ENCODE measurements at places on chromosomes 2 and 18. TPM values are rescaled to one million over a fixed set of nuclear protein-coding genes. Genes with fewer than 3 reads are reported as not detected.

DNA sequence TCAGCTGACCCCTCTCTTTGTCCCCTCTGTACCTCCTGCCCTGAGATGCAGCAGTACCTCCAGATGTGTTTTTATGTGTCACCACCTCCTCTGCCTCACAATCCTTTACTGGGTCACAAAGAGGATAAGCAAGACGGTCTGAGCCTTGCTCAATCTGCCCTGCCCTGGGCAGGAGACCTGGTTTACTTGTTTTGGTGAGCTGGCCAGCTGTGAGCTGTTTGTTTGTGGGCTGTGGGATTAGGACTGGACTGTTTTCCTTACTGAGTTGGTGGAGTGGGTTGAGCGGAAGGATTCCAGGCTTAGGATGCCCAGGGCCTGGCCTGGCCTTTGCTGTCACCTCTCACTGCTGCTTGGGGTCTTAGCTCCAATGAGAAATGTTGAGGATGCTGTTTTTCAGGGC is 299.5 kb downstream of the SRBD1 start:
- H3K36me3 ChIP-seq: no peaks in the 10 kb centered on the region
- no peak for DNase-seq
- no peak overlapping the region for H3K27ac ChIP-seq
- no peaks in the 10 kb centered on the region for H3K4me1 ChIP-seq

GRCh38 chr2:44707945-44708660 is 233.4 kb upstream of the SIX3 start:
- peaks cover 3% of the 10 kb centered on the region for H3K4me1 ChIP-seq
- no peaks in the 10 kb centered on the region for H3K36me3 ChIP-seq
- no peak for DNase-seq
- H3K4me3 ChIP-seq: no peak overlapping the region

- H3K36me3 ChIP-seq: no peaks in the 10 kb centered on the region
- H3K27me3 ChIP-seq: no peaks in the 10 kb centered on the region
- H3K4me3 ChIP-seq: no peak overlapping the region
- no peaks in the 10 kb centered on the region for H3K4me1 ChIP-seq
- no peak overlapping the region for H3K27ac ChIP-seq
- no peak for DNase-seq
Observed at GRCh38 chr2:112798979-112799975, 15.0 kb upstream of the IL1A start.

DNA sequence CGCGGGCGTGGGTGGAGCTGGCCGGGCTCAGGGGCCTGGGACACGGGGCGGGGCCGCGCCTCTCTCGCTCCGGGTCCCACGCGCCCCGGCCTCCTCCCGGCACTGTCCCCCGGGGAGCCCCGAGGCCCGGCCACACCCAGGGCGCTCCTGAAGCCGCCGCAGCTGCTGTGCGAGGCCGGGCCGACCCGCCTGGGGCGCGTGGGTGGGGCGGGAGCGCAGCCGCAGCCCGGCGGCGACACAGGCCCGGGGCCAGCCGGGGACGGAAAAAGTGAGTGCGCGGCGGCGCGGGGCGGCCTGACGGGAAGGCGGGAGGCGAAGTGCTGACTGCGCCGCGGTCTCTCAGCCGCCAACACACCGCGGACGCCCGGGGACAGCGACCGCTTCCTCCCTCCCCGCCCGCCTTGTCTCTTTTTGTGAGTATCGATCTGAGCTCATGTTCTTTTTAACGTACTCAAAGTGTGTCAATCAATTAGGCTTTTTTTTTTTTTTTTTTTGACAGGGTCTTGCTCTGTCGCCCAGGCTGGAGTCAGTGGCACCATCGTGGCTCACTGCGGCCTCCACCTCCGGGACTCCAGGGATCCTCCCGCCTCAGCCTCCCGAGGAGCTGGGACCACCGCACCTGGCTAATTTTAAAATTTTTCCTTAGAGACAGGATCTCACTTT is 14.5 kb downstream of the PDCD1 start:
- no peaks in the 10 kb centered on the region for H3K36me3 ChIP-seq
- peak overlapping the region; percentile 18 for H3K4me3 ChIP-seq
- DNase-seq: no peak

Gene SNRPD1
- total RNA-seq: 13.7 TPM

- H3K27ac ChIP-seq: peak overlapping the region; percentile 93
- DNase-seq: peak; percentile 29
- H3K4me1 ChIP-seq: peaks cover 56% of the 10 kb centered on the region
- no peaks in the 10 kb centered on the region for H3K36me3 ChIP-seq
- H3K27me3 ChIP-seq: no peaks in the 10 kb centered on the region
- H3K4me3 ChIP-seq: peak overlapping the region; percentile 53
Observed at GRCh38 chr18:55321265-55322177, 266.5 kb downstream of the TCF4 start.

DNA sequence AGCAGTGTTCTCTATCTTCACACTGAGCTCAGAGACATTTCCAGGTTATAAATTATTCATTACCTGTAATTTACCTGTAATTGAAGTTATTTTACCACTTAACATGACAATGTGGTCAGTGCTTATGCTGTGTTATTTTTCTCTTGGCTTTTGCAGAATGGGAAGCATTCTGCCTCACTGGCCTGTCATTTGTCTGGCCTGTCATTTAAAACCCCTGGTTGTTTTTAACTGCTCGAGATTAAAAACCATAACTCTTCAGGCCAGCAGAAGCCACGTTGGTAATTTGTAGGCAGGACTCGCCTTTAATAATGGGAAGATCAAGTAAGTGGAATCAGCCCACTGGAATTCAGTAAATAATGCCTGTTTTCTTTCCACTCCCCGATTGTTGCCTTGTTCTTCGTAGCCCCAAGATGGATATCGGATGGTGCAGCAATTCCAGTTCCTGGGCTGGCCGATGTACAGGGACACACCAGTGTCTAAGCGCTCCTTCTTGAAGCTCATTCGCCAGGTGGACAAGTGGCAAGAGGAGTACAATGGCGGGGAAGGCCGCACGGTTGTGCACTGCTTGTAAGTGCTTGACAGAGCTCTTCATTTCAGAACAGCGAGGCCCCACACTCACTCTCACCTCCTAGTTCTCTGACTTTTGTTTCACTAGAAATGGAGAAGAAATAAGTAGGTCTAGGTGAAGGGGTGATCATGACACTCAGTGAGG is 222.4 kb upstream of the RAB12 start:
- H3K27ac ChIP-seq: no peak overlapping the region
- no peak overlapping the region for H3K4me3 ChIP-seq
- DNase-seq: no peak

Gene ACTG2
- total RNA-seq: 37.7 TPM

Gene ALLC
- not detected for total RNA-seq

GRCh38 chr2:100879296-100879695 is 59.4 kb downstream of the NPAS2 start:
- no peak overlapping the region for H3K27ac ChIP-seq
- no peak overlapping the region for H3K4me3 ChIP-seq
- no peaks in the 10 kb centered on the region for H3K27me3 ChIP-seq
- no peak for DNase-seq
- H3K36me3 ChIP-seq: no peaks in the 10 kb centered on the region
- H3K4me1 ChIP-seq: peaks cover 10% of the 10 kb centered on the region

DNA sequence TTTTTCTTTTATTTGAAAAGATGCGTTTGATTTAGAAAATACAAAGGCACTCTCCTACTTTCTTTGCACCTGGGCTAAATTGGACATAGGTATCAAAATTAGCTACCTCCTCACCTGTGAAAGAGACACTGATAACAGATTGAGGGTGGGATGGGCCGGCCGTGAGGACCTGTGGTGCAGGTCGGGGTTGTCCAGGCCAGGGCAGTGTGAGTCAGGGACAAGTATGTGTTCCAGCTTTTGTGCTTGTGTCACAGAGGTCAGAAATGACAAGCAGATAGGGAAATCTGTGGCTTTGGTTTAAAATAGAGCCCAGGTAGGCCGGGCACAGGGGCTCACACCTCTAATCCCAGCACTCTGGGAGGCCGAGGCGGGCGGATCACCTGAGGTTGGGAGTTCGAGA is 22.6 kb downstream of the MYL12B start:
- peaks cover 26% of the 10 kb centered on the region for H3K4me1 ChIP-seq
- DNase-seq: no peak

DNA sequence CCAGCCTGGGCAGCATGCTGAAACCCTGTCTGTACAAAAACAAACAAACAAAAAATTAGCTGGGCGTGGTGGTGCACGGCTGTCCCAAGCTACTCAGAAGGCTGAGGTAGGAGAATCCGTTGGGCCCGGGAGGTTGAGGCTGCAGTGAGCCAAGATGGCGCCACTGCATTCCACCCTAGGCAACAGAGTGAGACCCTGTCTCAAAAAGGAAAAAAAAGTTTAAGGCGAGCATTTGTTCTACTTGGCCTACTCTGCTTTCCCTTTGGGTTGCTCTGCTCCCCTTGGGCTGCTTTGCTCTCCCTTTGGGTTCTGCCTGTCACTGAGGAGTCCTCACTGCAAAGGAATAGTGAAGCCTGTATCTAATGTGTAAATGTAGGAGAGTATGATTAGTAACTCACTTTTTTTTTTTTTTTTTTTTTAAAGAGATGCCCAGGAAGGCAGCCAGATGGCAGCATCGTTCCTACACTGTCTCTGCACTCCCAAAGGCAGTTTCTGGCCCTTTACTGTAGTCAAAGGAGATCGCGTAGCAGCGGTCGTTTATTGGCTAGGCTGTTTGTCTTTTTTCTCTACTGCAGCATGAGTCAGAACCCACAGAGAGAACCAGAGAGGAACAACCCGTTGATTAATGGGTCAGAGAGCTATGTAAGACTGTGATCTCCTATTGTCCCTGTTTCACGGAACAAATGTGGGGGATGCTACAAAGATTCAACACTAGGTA is 118.3 kb upstream of the CWC22 start:
- no peaks in the 10 kb centered on the region for H3K27me3 ChIP-seq
- H3K27ac ChIP-seq: no peak overlapping the region
- H3K4me1 ChIP-seq: peaks cover 20% of the 10 kb centered on the region
- no peak overlapping the region for H3K4me3 ChIP-seq
- no peaks in the 10 kb centered on the region for H3K36me3 ChIP-seq

- H3K27ac ChIP-seq: no peak overlapping the region
- peaks cover 9% of the 10 kb centered on the region for H3K36me3 ChIP-seq
- H3K27me3 ChIP-seq: no peaks in the 10 kb centered on the region
- no peak for DNase-seq
Observed at GRCh38 chr2:73832930-73833329, 4.2 kb downstream of the STAMBP start.

- DNase-seq: no peak
- no peaks in the 10 kb centered on the region for H3K36me3 ChIP-seq
- no peak overlapping the region for H3K27ac ChIP-seq
- peaks cover 8% of the 10 kb centered on the region for H3K4me1 ChIP-seq
- H3K27me3 ChIP-seq: no peaks in the 10 kb centered on the region
Observed at GRCh38 chr2:197929008-197929885, 124.9 kb downstream of the PLCL1 start.

DNA sequence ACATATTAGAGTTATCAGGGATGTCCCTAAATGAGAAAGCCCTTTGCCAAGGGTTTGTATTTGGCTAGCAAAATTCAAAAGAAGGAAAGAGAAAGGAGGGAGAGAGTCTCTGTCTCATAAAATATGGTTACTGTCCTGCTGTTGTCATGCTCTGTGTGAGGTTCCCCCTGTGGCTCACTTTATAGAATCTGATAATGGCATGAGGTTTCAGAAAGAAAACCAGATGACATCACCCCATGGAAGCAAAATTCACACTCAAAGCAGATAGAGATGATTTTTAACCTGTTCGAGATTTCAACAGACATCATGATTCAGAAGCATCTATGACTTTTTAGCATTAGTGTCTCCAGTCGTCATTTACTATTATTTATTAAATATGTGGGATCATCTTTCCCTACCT is 165.0 kb upstream of the SESTD1 start:
- no peak for DNase-seq
- no peak overlapping the region for H3K4me3 ChIP-seq
- no peaks in the 10 kb centered on the region for H3K27me3 ChIP-seq
- no peaks in the 10 kb centered on the region for H3K36me3 ChIP-seq

- no peak for DNase-seq
- H3K27me3 ChIP-seq: no peaks in the 10 kb centered on the region
- H3K4me1 ChIP-seq: peaks cover 16% of the 10 kb centered on the region
- H3K27ac ChIP-seq: no peak overlapping the region
- no peak overlapping the region for H3K4me3 ChIP-seq
Observed at GRCh38 chr2:200077838-200078237, 122.5 kb downstream of the MAIP1 start.

- H3K27me3 ChIP-seq: no peaks in the 10 kb centered on the region
- DNase-seq: no peak
- no peak overlapping the region for H3K4me3 ChIP-seq
- H3K4me1 ChIP-seq: no peaks in the 10 kb centered on the region
Observed at GRCh38 chr2:58237741-58238140, 3.4 kb downstream of the FANCL start.

- no peaks in the 10 kb centered on the region for H3K4me1 ChIP-seq
- H3K27me3 ChIP-seq: no peaks in the 10 kb centered on the region
- no peak overlapping the region for H3K27ac ChIP-seq
- H3K36me3 ChIP-seq: no peaks in the 10 kb centered on the region
- no peak for DNase-seq
Observed at GRCh38 chr2:224925061-224925809, 117.0 kb downstream of the DOCK10 start.

- H3K36me3 ChIP-seq: peaks cover 90% of the 10 kb centered on the region
- H3K4me1 ChIP-seq: no peaks in the 10 kb centered on the region
- H3K27ac ChIP-seq: no peak overlapping the region
- H3K4me3 ChIP-seq: no peak overlapping the region
- DNase-seq: no peak
Observed at GRCh38 chr2:62831729-62832128, 126.2 kb downstream of the EHBP1 start.

Gene ERFE
- total RNA-seq: not detected

GRCh38 chr2:181760521-181760920 is 80.2 kb upstream of the NEUROD1 start:
- no peak overlapping the region for H3K27ac ChIP-seq
- H3K27me3 ChIP-seq: no peaks in the 10 kb centered on the region
- H3K4me1 ChIP-seq: no peaks in the 10 kb centered on the region
- DNase-seq: no peak
- no peak overlapping the region for H3K4me3 ChIP-seq
- H3K36me3 ChIP-seq: no peaks in the 10 kb centered on the region

DNA sequence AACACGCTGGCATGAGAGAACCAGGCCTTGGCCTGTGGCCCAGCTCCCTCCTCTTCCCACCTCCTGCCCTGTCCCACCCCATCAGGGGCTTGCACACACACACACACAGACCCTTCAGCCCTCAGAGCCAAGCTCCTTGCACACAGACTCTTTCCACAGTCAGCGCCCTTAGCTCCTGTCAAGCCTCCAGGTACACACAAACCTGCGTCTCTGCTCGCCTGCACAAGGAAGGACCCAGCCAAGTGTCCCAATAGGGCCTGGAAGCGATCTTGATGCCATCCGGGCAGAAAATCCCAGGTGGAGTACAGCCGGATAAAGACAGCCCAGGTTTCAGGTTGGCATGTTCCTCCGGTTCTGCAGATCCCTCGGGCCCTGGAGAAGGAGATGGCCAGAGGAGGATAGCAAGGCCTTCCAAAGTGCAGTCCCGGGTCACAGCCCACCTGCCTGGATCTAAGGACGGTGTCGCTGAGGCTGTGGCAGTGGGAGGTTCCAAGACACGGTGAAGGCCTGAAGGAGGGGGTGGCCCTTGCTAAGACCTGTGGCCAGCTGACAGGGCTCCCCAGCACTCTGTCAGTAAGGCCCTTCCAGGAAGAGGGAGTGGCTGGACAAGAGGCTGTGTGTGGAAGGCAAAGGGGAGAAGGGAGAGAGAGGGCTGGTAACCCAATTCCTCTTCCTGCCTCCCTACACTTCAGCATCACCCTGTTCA is 18.5 kb upstream of the STEAP3 start:
- H3K4me3 ChIP-seq: no peak overlapping the region
- H3K27ac ChIP-seq: no peak overlapping the region
- no peaks in the 10 kb centered on the region for H3K36me3 ChIP-seq
- peaks cover 12% of the 10 kb centered on the region for H3K4me1 ChIP-seq
- DNase-seq: no peak
